ENCODE measurements at places on chromosomes 4 and X.

- no peak for DNase-seq
These were observed 88.6 kb upstream of the TMEM164 start for GRCh38 chrX:109914114-109914849.

GRCh38 chrX:9882669-9883446, 84.3 kb upstream of the CLDN34 start:
- DNase-seq, result no peak

DNA sequence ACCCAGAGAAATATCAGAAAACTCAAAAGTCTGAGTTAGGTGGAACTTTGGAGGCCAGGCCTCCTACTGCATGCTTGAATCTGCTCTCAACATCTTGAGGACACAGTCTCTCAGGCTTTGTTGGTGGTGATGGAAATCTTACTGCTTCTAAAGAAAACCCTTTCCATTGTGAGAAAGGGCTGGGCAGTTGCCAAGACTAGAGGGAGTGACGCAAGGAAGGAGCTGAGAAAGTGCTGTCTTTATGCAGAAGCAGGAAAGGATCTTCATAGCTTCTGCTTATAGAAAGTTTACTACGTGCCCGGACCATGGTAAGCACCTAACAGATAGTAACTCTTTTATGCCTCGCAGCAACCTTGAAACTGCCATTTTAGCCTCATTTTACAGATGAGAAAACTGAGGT, 2.4 kb upstream of the CRMP1 start:
- no peak for DNase-seq

DNA sequence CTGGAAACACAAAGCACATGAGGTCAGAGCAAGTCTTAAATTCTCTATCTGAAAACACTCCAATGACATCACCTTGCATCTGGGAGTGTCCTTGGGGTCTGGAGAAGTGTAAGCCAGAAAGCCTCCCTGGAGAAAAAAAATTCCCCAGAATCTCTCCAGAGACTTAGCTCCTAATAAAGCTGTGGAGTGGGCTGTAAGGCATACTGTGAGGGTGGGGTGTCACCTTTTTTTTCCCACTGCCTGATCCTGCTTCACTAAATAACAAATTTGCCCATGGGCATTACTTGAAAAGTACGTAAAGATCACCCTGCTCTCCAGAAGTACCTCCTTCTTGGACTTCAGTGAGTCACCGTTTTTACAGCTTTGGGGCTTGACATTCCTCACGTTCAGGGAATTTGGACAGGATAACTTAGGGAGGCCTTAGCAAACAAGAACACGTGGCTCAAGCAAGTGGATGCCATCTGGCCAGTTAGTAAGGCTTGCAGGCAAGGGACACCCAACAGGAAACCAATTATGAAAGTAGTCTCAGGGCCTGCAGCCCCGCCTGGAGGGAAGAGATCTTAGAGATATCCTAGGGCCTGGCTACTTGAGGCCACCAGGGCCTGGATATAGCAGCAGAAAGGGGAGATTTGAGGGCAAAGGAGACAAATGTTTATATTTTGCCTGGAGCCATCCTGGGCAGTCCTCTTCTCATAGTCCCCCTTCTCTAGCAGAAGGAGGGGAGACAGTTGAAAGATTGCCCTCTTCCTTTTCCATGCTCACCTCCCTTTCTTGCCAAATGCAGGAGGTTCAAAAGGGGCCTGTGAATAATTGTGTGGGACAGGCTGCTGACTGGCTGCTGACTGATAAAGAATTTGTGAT, 60.1 kb upstream of the PLAC1 start:
- no peak for DNase-seq

DNA sequence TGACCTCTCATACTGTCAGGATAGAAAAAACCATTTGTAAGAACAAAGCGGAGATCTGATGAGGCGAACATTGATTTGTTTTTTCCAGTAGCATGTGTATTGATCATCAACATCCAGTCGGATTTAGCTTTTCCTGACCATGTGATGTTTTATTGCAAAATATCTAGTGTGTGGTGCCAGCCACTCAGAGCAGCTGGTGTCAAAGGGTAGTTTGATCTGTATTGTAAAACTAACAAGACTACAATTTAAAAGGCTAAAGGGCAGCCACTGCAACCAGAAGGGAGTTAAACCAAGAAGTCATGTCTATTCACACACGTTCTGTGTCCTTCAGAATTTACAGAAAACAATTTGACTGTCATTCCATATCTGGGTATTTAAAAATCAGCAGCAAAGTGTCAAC, 719.0 kb upstream of the FRG1 start:
- no peak for DNase-seq

GRCh38 chr4:3483471-3483921, 20.4 kb downstream of the DOK7 start:
- DNase-seq, result no peak

DNA sequence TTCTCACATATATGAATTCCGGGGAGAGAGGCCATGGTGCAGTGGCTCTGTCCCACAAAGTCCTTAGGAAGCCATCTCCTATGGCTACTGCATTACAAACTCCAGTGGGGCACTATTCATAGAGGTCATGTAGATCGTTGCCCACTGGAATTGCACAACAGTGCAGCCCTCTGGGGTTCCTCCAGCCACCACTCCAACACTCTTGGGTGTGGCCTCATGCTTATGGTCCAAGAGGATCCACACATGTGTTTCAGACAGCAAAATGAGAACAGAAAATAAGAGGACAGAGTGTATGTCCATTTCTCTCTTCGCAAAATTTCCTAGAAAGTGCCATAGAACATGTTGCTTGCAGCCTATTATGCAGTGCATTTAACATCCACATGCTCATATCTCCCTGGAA, 444.2 kb upstream of the FAM241A start:
- no peak for DNase-seq

- no peak for DNase-seq
These were observed 57.1 kb downstream of the PDLIM5 start for GRCh38 chr4:94508806-94509205.

DNA sequence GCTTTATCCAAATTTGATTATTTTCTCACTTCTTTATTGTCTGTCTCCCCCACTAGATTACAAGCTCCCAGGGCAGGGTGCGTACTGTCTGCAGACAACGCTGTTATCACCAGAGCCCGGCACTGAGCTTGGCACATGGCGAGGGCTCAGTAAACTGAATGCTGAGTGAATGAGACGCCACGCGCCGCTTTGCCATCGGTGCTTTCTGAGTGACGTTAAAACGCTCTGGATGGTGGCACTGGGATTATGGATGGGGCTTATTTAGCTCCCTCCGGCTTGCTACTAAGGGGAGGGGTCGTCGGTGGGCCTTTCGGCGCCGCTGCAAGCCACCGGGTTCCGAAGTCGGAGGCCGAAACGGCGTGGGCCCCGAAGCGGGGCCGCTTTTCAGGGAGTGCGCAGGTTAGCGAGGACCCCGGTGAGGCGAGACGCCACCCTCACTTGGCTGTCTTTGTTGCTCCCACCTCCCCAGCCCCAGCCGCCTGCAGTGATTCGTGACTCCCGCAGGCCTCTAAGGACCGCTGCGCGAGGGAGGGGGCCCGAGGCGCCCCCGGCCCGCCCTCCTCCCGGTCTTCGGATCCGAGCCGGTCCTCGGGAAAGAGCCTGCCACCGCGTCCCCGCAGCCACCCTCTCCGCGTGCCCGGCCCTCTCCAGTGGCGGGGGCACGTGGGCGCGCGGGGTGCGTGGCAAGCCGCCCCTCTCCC, 569 bp upstream of the FHL1 start:
- no peak for DNase-seq

DNA sequence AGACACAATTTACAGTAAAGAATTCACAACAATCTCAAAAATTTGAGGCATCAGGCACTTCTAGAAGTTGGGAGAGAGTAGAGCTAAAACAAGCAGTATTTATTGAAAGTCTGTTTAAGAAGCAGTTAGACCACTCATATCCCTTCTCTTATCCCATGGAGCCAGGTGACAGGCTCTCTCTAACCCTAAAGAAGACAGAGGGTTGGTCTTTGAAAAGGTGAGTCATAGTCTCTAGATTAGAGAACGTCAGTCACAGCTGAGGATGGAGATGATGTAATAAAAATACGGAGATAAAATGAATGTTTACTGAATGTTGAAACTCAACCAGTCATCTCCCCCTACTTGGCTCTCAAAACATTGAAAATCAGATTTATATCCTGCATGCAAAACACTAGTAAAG, 223.8 kb downstream of the CHIC2 start:
- DNase-seq, result no peak

DNA sequence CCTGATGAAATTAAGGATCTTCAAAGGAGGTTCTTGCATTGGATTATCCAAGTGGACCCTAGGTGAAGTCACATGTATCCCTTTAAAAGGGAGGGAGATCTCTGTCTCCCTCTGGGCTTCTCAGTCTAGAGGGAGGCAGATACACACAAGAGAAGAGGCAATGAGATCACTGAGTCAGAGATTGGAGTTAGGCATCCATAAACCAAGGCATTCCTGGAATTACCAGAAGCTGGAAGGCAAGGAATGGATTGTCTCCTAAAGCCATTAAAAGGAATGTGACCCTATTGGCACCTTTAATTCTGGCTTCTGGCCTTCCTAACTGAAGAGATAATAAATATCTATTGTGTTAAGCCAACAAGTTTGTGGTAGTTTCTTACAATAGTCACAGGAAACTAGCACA, 383.2 kb downstream of the PACRGL start:
- no peak for DNase-seq

DNA sequence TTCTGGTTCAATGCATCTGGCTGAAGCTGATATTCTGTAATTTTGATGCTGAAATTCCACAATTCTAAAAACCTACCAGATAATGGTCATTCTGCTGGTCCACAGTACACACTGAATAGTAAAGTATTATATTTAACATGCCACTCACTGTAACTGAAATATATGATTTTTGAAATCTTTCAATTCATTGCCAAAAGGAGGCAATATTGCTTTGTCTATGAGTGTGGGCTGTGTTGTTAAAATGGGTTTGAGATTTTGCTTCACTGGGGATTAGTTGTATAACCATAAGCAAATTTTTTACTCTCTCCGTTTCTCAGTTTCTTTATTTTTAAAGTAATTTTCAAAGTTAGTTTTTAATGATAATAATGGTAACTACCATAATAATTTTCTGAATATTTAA, 1404.1 kb upstream of the IGFBP7 start:
- DNase-seq, result no peak

GRCh38 chrX:149961572-149961971, 23.3 kb upstream of the EOLA2 start:
- no peak for DNase-seq

GRCh38 chr4:116005806-116006088, 892.3 kb upstream of the NDST4 start:
- DNase-seq, result no peak

GRCh38 chr4:9969526-9970398, 51.5 kb downstream of the SLC2A9 start:
- DNase-seq, result no peak

DNA sequence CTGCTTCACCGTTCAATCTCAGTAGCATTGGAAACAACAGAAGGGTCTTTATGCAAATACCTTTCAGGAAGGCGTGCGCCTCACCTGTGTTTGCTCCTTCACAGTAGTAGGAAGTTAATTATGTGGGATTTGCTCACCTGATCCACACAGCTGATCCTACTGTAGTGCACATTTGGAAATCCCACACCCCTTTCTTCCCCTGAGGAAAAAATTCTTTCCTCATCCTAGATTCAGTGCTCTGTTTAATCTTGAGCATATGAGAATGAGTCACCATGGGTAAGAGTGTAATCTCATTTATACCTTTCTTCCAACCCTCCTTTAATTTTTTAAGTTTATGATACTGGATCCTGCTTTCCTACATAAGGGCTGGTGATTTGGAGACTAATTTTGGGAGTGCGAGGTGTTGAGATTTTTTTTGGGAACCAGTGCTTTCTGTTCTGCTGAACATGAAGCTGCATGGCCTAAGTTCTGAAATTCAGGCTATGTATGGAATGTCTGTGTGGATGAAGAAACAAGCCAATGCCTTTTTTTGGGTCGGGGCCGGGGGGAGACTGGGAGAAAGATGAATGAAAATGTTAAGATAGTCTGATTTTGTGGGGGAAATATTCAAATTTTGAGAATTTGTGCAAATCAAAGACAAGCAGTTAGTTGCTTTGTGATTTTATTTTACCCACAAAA, 19.0 kb downstream of the GAB1 start:
- no peak for DNase-seq

- no peak for DNase-seq
These were observed 12.6 kb downstream of the BCOR start for GRCh38 chrX:40085102-40085551.

GRCh38 chr4:113148925-113149324, 99.5 kb downstream of the ANK2 start:
- DNase-seq, result no peak

DNA sequence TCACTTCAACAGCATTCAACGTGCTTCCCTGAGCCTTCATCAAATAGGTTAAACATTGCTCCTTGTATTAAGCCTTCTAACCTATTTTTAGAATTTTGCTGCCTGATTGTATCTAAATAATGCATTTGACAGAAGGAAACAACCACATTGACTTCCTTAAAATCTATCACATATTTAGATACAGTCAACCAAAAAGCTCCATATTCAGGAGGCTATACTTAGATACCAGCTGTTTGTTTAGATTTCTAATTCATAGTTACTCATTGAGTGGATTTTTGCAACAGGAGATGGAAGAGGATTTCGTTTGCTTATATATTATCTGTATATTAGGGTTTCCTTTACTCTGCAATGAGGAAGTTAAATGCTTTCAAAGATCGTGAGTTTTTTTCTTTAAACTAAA, 241.1 kb upstream of the PPP1R2C start:
- no peak for DNase-seq

GRCh38 chr4:128455480-128455879, 167.9 kb upstream of the PGRMC2 start:
- DNase-seq, result no peak

- DNase-seq, result no peak
These were observed 1.1 kb upstream of the SLBP start for GRCh38 chr4:1713003-1713851.

DNA sequence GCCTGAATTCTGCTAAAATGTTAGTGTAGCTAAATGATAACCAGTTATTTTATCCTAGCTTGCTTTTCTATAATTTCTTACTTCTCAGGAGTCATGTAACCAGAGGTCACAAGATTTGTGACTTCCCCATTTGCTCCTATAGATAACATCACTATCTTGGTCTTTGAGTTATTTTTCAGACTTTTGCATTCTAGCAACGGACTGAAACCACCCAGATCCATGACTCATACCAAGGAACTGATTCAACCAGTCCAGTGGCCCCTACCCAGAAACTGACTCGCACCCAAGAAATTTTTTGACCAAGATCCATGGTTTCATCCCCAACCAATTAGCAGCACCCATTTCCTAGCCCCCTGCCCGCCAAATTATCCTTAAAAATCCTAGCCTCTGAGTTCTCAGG, 50.0 kb downstream of the IQCM start:
- DNase-seq, result no peak

GRCh38 chr4:21801661-21802385, 146.7 kb downstream of the KCNIP4 start:
- DNase-seq, result no peak

DNA sequence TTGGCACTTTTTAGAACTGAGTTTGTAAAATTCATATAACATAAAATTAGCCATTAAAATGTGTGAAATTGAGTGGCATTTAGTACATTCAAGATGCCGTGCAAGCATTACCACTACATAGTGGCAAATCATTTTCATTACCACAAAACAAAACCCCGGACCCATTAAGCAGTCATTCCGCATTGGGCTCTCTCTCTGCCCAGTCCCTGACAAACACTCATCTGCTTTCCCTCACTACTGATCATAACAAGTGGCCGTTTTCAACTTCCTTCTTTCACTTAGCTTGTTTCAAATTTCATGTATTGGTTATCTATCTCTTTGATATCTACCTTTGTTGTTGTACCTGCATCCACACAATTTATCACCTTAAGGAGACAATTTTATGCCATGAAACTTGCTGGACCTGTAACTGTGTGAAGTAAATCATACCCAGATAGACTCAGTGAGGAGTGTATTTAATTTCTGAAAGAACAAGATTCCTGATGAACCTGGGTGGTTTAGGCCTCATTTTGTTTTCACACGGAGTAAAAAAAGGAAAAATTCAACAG, 202.1 kb downstream of the OR13H1 start:
- no peak for DNase-seq

Data from stimulated activated CD4-positive, alpha-beta T cell treated with anti-CD3 and anti-CD28 coated beads, Interleukin-15, amount 100 ng/mL, for 48 hours (primary cell).